Hematopoietic multipotent progenitor cell treated with erythropoietin and hydrocortisone succinate and interleukin-3 and kit ligand, for 17 days (in vitro differentiated cells): ENCODE measurements at places on chromosomes 2 and 18.

- DNase-seq = no peak
These were observed 366.8 kb downstream of the TGIF1 start for GRCh38 chr18:3816610-3817363.

DNA sequence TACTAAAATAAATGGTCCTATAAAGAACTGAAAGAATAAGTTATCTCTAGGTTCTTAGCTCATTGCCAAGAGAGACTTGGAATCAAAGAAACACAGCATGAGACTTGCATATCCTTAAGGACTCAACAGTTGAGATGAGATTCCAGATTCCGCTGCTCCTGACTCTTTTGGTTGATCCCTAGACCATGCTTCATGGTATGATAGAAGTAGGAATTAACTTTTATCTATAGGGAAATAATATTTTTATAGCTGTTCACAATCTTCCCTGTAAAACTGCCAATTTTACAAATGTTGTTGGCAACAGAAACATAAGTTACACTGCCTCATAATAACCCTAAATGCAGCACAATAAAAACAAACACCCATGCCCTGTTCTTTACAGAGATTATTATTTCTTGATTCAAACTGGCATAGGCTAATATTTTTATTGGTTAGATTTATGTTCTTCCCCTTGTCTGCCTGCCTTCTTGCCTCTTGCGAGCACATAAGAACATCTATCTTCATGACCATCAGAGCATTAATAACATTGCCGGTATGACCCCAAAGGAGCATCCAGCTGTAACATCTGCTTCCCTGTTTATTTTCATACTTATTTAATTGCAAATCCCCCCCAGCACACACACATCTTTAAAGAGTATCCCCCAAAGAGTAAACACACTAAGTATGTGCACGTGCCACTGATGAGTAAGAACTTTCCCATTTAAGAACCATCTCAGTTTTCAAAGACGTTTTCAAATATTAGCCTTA is 735.7 kb upstream of the SLC8A1 start:
- no peak for DNase-seq

GRCh38 chr2:195364015-195364965 is 292.7 kb upstream of the SLC39A10 start:
- DNase-seq = no peak

DNA sequence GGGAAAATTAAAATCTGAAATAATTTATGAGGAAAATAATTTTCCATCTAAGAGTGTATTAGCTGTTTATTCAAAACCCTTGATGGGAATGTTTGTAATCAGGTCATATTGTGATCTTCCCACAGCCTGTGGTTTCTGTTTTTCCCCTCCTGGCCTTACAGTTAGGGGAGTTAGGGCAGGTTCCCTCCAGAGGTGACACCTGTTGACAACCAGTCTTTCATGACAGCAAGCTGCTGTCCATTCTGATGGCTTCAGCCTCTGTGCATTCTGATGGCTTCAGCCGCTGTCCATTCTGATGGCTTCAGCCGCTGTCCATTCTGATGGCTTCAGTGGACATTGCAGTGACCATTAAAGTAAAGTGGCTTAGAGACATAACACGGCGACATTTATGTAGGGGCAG is 328.2 kb downstream of the GBX2 start:
- no peak for DNase-seq

DNA sequence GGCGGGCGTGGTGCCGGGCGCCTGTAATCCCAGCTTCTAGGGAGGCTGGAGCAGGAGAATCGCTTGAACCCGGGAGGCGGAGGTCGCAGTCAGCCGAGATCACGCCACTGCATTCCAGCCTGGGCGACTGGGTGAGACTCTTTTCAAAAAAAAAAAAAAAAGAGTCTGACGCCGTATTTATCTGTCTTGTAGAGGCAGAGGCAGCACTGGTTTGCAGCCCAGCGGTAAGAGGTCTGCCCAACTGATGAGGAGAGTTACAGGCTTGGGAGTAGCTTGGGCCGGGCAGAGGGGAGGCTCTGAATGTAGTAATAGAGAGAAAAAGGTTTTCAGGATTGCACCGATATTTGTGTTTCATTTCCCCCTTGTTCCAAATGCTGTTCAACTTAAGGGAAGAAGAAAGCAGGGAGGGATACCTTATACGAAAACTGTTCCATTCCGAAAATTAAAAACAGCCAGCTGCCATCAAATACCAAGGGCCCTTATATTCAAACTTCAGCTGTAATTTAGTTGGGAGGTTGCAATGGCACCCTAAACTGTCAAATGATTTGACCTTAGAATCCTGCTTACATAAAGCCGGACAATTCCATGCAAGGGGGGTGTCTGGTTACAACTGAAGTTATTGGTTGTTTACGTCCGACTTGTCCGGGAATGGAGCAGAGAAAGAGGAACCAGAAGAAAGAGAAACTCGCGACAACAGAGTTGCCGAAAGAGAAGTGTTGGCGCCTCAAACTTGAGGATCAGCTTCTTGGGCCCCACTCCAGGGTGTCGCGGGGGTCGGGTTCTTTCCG is 9.2 kb upstream of the SP9 start:
- no peak for DNase-seq

- no peak for DNase-seq
These were observed 4.6 kb upstream of the D2HGDH start for GRCh38 chr2:241729868-241730267.

- DNase-seq = no peak
These were observed 16.1 kb upstream of the LGALSL start for GRCh38 chr2:64437883-64438282.

- peak; percentile 7 for DNase-seq
These were observed 68.6 kb upstream of the MAL start for GRCh38 chr2:94956797-94957391.

DNA sequence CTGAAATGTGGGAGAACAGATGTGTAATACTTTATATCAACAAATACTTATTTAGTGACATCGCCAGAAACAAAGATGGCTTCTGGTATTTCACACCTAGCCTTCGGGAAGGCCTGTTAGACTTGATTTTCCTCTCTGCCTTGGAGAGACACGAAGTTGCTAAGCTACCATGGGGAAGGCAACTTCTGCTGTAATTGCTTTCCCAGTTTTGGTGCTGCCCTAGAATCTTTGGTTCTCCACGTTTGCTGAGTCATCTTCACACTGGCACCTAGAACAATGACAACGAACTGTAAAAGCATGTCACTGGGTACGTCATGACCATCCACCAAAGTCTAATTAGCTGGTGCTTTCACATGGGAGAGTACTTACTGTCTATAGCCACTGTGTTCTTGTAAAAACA is 58.7 kb upstream of the ACTR3 start:
- no peak for DNase-seq

- no peak for DNase-seq
These were observed 1.5 kb downstream of the ZC3H8 start for GRCh38 chr2:112253261-112253815.

GRCh38 chr2:149931486-149931885 is 343.9 kb upstream of the MMADHC start:
- DNase-seq = no peak

- no peak for DNase-seq
These were observed 19.1 kb upstream of the ITGA6 start for GRCh38 chr2:172408143-172408766.

GRCh38 chr2:70779491-70779890 is 11.0 kb downstream of the FIGLA start:
- no peak for DNase-seq

GRCh38 chr2:157441072-157441454 is 2.8 kb downstream of the CYTIP start:
- DNase-seq = no peak

GRCh38 chr2:237482485-237482884 is 4.6 kb upstream of the MLPH start:
- DNase-seq = peak; percentile 42

DNA sequence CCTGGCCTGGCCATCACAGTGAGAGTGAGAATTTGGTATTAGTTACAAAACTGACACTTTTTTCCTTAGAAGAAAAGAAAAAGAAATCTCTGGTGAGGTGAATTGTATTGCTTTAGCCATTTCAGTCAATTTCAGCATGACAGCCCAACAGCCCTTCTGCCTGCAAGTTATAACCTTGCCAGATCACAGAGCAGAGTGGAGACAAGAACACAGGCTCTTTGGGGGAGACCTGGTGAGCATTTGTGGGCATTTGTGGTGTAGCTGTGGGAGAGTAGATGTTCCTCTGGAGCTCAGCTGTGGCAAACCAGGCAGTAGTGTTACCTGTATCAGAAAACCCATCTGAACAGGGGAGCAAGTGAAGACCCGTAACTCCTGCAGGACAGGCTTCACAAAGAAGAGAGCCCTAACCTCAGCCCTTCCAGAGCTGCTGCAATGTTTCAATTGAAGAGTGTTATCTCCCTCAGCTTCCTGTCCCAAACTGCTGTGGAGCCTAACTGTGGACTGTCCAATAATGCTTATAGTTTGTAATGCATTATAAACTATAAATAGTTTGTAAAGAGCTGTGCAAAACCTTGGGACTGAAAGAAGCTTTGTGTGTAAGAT is 22.8 kb upstream of the DLX1 start:
- DNase-seq = no peak

GRCh38 chr2:64453770-64454385 is at the start of gene LGALSL:
Gene LGALSL, plus strand, starts transcription at chr2:64454162. Its CDS starts 384 bp downstream, at chr2:64454546.
- no peak for DNase-seq

GRCh38 chr2:55885127-55885943 is 38.2 kb downstream of the EFEMP1 start:
- DNase-seq = no peak

DNA sequence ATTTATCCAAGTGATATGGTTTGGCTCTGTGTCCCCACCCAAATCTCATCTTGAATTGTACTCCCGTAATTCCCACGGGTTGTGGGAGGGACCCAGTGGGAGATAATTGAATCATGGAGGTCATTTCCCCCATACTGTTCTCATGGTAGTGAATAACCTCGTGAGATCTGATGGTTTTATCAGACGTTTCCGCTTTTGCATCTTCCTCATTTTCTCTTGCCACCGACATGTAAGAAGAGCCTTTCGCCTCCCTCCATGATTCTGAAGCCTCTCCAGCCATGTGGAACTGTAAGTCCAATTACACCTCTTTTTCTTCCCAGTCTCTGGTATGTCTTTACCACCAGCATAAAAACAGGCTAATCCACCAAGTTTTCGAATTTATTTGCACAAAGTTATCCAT is 20.3 kb upstream of the CHST10 start:
- no peak for DNase-seq

DNA sequence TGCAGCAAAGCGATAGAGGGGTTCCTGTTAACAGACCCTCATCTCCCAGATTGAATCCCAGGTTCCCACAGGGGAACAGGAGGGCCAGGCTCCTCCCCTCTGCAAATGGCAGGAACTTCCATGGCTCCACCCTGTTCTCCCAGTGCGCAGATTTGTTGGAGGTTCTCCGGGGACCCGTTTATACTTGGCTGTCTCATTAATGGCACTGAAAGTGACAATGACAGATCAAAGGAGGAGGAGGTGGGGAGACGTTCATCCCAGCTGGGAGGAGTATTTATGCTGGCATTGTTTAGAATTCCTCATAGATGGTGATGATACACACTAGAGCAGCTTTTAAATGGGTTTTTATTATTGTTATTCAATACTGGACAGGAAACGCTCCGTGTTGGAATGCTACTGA is 186.9 kb downstream of the LRP1B start:
- DNase-seq = no peak

- no peak for DNase-seq
These were observed 25.9 kb downstream of the COL6A3 start for GRCh38 chr2:237388036-237388435.

DNA sequence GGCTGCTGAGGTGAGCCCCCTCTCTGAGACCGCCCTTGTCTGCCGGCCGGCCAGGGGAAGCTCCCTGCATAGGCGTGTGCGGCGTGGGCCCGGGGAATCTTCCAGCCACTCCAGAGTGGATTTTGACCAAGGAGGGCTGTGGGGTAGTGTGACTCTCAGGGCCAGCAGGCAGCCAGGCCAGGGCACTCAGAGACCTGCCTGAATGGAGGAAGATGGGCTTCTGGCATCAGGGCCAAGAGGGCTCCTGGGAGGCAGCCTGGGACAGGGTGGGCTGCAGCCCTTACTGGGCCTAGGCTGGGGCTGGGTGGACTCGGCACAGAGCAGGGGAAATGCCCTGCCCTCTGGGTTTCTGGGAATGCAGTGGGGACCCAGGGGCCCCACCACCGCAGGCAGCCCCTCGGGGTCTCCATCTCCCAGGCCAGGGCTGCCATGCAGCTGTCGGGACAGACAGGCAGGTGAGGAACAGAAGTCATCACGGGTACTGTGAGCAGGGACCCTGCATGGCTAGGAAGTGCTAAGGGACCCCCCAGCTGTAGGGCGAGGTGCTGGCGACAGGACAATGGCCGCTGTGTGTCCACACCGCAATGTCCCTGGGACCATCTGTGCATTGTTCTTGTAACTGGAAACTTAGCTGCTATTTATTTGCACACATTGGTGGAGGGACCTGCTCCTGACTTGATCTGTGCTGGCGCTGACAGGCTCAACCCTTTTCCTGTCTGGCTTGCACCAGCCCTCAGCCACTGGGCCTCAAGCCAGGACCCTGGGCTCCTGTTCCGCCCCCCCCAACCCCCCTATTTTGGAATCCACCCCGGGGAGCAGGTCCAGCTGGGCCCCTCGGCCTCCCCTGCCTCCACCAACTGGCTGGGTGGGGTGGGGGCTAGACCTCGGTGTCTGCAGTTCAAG is 4.1 kb downstream of the PDCD1 start:
- no peak for DNase-seq

GRCh38 chr2:208669394-208669793 is 262.8 kb downstream of the PTH2R start:
- no peak for DNase-seq

DNA sequence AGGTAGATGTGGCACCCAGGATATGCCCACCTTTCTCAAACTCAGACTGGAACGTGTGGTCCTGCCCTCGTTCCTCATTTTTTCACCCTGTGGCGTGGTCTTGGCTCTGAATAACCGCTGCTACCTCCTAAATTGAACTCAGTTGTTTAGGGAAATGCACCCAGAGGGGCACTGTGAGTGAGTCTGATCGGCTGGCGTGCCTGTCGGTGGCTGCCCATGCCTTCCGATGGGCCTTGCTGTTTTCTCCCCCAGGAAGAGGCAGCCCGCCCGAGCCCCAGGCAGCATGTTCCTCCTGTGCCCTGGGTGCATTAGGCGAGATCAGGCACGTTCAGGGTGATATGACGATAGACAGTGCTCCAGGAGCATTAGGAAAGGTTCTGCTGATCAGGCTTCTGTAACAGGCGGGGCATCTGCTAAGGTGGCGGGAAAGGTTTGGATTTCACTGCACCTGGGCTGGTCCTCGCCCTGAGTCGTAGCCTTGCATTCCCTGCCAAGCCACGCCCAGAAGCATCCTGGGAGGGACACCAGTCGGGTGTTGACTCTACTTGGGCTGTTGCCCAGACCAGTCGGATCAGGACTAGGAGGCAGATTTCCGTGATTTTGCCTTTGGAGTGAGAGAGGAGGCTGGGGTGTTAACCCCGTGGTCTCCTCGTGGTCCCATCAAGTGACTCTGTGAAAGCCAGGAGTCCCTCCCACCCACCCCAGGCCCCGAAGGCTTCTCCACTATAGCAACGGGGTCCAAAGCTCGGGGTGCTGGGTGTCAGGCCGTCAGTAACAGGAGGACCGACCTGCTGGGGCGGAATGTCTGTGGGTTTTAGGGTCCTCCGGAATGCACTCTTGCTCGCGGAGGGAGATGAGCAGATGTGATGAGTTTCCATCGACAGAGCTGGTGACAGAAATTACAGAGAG is 75.1 kb downstream of the SH3BP4 start:
- no peak for DNase-seq

- no peak for DNase-seq
These were observed 41.9 kb downstream of the ZNF516 start for GRCh38 chr18:76453057-76453561.
